Kidney (tissue), 22 donors: ENCODE measurements at places on chromosomes 12 and 14. TPM values are rescaled to one million over a fixed set of nuclear protein-coding genes. Genes with fewer than 3 reads are reported as not detected.

- H3K27me3 ChIP-seq: no peaks in the 10 kb centered on the region
- H3K36me3 ChIP-seq: no peaks in the 10 kb centered on the region
- no peaks in the 10 kb centered on the region for H3K4me1 ChIP-seq
- H3K4me3 ChIP-seq: no peak overlapping the region
- no peak overlapping the region for H3K27ac ChIP-seq
- DNase-seq: no peak
Observed at GRCh38 chr12:34298176-34298970, 276.1 kb downstream of the ALG10 start.

GRCh38 chr14:74514471-74514941 lies 20.9 kb downstream of the ISCA2 start:
- H3K27me3 ChIP-seq: no peaks in the 10 kb centered on the region
- H3K27ac ChIP-seq: no peak overlapping the region
- no peaks in the 10 kb centered on the region for H3K4me1 ChIP-seq
- peak; percentile 30 for DNase-seq

DNA sequence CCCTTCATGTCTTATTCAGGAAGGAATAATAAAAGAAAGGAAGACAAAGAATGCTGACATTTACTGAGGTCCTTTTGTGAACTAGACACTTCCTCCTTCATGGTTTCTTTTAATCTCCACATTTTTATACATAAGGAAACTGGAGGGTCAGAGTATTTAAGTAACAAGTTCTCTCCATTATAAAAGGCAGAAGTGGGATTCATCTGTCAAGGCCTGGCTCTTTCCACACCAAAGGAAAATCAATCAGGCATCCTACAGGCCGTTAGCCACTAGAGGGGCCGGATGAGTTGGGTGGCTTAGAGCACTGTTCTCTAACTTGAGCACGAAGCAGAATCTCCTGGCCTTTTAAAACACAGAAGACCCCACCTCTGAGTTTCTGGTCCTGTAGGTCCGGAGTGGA lies 36.8 kb upstream of the NINJ2 start:
- no peak for DNase-seq
- no peak overlapping the region for H3K27ac ChIP-seq
- H3K4me3 ChIP-seq: no peak overlapping the region
- H3K4me1 ChIP-seq: no peaks in the 10 kb centered on the region

DNA sequence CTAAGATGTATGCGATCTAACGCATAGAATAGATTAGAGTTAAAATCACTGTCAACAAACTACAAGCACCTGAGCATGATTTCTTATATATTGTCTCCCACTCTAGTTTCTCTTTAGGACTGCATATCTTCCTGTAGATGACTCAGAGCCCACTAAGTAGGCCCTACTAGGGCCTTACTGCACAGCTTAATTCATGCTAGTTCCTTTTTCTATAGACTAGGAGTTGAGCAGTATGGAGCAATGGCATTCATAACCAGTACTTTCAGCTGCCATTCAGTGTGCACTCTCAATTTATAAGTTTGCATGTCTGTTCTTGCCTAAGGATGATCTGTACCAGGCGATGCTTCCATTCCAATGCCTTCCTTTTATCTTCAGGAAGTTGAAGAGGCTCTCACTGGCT lies 103.5 kb downstream of the METTL25 start:
- H3K4me1 ChIP-seq: no peaks in the 10 kb centered on the region
- no peaks in the 10 kb centered on the region for H3K27me3 ChIP-seq
- no peak for DNase-seq
- H3K27ac ChIP-seq: no peak overlapping the region

GRCh38 chr12:84421103-84421502 lies 491.5 kb downstream of the SLC6A15 start:
- no peak overlapping the region for H3K27ac ChIP-seq
- no peaks in the 10 kb centered on the region for H3K27me3 ChIP-seq
- H3K4me1 ChIP-seq: no peaks in the 10 kb centered on the region
- H3K4me3 ChIP-seq: no peak overlapping the region
- DNase-seq: no peak

GRCh38 chr12:93415723-93416464 lies 25.9 kb downstream of the UBE2N start:
- DNase-seq: no peak
- no peaks in the 10 kb centered on the region for H3K36me3 ChIP-seq
- no peaks in the 10 kb centered on the region for H3K27me3 ChIP-seq
- H3K27ac ChIP-seq: no peak overlapping the region

DNA sequence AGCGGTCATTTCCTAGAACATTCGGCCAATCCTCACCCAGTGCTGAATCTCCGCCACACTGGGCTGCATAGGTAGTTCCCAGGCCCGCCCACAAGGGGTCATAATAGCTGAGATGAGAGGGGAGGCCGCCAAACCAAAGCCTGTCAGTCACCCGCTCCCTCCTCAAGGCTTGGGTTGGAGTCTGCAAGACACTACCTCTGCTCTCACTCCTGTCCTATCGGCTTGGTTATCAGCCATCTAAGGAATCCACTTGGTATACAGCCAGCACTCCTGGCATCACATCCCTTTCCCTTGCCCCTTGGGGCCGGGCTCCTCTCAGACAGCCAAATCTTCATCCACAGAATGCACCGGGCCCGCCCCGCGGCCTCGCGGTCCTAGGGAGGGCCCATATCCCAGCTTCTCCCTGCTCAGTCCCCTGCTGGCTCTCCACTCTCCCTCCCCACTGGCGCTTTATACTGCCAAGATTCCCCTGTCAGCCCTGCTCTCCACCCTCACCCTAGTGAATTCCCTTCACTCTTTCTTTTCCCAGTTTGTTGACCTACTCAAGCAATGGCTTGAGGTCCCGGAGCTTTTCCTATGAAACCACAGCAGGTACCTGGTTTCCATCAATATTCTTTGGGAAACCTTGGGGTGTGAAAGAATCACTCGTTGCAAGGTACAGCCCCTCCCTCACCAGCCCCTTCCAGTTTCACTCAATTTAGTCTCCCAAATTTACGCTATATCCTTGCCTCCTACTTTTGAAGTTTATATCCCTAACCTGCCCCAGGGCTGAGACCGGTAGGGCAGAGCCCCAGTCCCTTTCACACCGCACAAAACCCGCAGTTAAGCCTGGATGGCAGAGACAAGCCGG lies 1.4 kb downstream of the IFFO1 start:
- peak; percentile 87 for DNase-seq
- H3K4me1 ChIP-seq: peaks cover 39% of the 10 kb centered on the region
- H3K4me3 ChIP-seq: peak overlapping the region; percentile 74

DNA sequence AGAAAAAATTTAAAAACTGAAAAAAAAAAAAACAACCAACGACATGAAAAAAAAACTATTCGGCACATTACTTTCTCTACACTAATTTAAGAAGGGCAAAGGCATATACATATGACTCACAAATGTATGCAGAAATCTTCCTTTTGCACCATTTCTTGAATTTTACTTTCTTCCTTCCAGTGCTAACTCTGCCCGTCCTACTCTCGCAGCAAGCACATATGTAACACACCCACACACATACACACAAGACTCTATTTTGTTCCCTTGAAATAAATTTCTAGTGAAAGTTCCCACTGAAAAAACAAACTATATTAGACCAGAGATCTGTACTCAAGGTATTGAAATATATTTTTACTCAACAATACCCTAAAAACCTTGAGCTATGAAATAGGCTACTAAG lies 14.6 kb downstream of the BTG1 start:
- H3K4me1 ChIP-seq: peaks cover 2% of the 10 kb centered on the region
- DNase-seq: no peak
- no peaks in the 10 kb centered on the region for H3K27me3 ChIP-seq
- H3K4me3 ChIP-seq: no peak overlapping the region

GRCh38 chr14:61923348-61923747 lies 161.1 kb downstream of the SNAPC1 start:
- peak; percentile 61 for DNase-seq
- H3K4me1 ChIP-seq: no peaks in the 10 kb centered on the region
- H3K27me3 ChIP-seq: no peaks in the 10 kb centered on the region
- H3K4me3 ChIP-seq: no peak overlapping the region
- H3K36me3 ChIP-seq: no peaks in the 10 kb centered on the region
- H3K27ac ChIP-seq: no peak overlapping the region

- peak overlapping the region; percentile 55 for H3K27ac ChIP-seq
- peak; percentile 45 for DNase-seq
- no peaks in the 10 kb centered on the region for H3K36me3 ChIP-seq
- no peak overlapping the region for H3K4me3 ChIP-seq
- no peaks in the 10 kb centered on the region for H3K27me3 ChIP-seq
- no peaks in the 10 kb centered on the region for H3K4me1 ChIP-seq
Observed at GRCh38 chr12:24307716-24308335, 358.4 kb upstream of the SOX5 start.

LMNTD1 gene
- not detected for total RNA-seq

KRT5 gene
- total RNA-seq: 0.69 TPM

FAM186B gene
- 0.85 TPM for total RNA-seq

HPD gene
- total RNA-seq: 4.6 TPM

DACT1 gene
- total RNA-seq: 18.6 TPM

PLEK2 gene
- 10.8 TPM for total RNA-seq

RTN1 gene
- total RNA-seq: 5.1 TPM
